Activated CD4-positive, alpha-beta T cell treated with anti-CD3 and anti-CD28 coated beads for 36 hours (primary cell): ENCODE measurements at places on chromosomes 1 and 21. TPM values are rescaled to one million over a fixed set of nuclear protein-coding genes. Genes with fewer than 3 reads are reported as not detected.

Gene PDC
- total RNA-seq = not detected

Gene SH2D5
- 0.32 TPM for total RNA-seq

Gene USP48
- total RNA-seq = 81.5 TPM

Gene HOOK1
- 15.2 TPM for total RNA-seq

Gene FBXO42
- total RNA-seq = 14.3 TPM

Gene TNFSF4
- 0.33 TPM for total RNA-seq

Gene KCNE1
- not detected for total RNA-seq

Gene CNKSR1
- total RNA-seq = 3.2 TPM

Gene IFFO2
- total RNA-seq = 48.3 TPM

Gene NBPF6
- total RNA-seq = not detected

Gene SYT14
- total RNA-seq = not detected

Gene CCDC17
- total RNA-seq = 1.0 TPM

Gene C1orf210
- total RNA-seq = not detected

Gene FCRLA
- total RNA-seq = not detected

Gene DDR2
- total RNA-seq = 0.21 TPM

Gene C1QA
- not detected for total RNA-seq

Gene ABCA4
- 0.18 TPM for total RNA-seq

Gene SPATA1
- 1.4 TPM for total RNA-seq

Gene FABP3
- total RNA-seq = not detected

Gene AGO3
- 23.3 TPM for total RNA-seq

Gene CFAP74
- total RNA-seq = 0.25 TPM

Gene JAM2
- 1.1 TPM for total RNA-seq

Gene FAM151A
- total RNA-seq = not detected

Gene BRWD1
- total RNA-seq = 24.5 TPM

Gene NECTIN4
- not detected for total RNA-seq

Gene AMY1C
- not detected for total RNA-seq

Gene RUSC1
- total RNA-seq = 21.3 TPM

Gene KLHL12
- total RNA-seq = 39.1 TPM

Gene C1QB
- not detected for total RNA-seq

Gene AMY1B
- not detected for total RNA-seq

Gene TACSTD2
- total RNA-seq = 0.11 TPM

Gene TNFRSF25
- total RNA-seq = 57.3 TPM

Gene CHIA
- not detected for total RNA-seq

Gene NUCKS1
- total RNA-seq = 189 TPM

Gene PPP1R12B
- total RNA-seq = 10.3 TPM

Gene MPC2
- 60.4 TPM for total RNA-seq
